ENCODE measurements at places on chromosomes 6 and 20.

DNA sequence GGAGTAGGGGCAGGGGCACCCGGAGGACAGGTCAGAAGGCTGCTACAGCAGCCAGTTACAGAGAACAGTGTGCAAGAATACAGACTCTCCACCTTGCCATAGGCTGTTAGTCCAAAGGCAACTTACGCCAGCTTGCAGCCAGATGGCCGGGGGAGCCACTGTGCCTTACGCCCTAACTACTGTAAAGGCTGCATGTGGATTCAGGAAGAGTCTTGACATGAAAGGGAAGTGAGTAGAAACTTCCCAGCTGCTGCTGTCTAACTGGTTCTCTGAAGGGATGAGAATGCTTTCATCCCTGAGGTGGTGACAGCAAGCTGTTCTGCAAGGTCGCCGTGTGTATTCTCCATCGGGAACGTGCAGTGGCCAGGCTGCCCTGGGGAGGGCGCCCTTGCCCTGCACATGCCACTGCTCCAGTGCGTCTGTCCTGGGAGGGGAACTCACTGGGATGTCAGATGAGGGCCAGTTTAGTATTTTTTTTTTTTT is 46.1 kb downstream of the LYRM4 start:
- DNase-seq, result no peak

- no peak for DNase-seq
Measured at GRCh38 chr6:1365686-1366085, 23.7 kb upstream of the FOXF2 start.

DNA sequence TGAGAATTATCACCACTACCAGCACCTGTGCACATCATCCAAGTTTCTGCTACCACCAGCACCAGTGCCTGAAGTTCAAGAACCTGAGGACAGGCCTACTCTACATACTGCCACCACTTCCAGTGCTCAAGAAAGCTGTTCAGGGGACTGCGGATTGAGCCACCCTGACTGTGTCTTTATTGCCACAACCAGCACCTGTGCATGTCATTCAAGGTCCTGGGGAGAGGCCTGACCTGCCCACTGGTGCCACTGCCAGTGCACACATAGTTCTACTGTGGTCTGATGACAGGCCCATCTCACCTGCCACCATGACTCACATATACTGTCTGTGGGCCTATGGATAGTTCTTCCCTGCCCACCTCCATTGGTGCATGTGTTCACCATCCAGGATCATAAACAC is 559.4 kb downstream of the COL12A1 start:
- no peak for DNase-seq

DNA sequence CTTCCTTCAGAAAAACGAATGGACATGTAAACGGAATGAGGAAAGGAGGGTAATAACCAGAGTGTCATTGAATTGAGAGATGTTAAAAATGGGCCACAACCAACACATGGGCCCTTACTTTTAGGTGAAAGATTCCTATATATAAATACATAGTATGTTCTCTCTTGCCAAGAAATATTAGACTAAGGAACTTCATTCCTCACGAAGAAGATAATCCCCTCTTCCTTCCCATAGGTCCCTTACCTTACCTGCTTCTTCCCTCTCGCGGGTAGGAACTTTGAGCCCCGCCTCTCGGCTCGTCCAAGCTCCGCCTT is 295 bp upstream of the TBC1D22B start:
- DNase-seq, result no peak

DNA sequence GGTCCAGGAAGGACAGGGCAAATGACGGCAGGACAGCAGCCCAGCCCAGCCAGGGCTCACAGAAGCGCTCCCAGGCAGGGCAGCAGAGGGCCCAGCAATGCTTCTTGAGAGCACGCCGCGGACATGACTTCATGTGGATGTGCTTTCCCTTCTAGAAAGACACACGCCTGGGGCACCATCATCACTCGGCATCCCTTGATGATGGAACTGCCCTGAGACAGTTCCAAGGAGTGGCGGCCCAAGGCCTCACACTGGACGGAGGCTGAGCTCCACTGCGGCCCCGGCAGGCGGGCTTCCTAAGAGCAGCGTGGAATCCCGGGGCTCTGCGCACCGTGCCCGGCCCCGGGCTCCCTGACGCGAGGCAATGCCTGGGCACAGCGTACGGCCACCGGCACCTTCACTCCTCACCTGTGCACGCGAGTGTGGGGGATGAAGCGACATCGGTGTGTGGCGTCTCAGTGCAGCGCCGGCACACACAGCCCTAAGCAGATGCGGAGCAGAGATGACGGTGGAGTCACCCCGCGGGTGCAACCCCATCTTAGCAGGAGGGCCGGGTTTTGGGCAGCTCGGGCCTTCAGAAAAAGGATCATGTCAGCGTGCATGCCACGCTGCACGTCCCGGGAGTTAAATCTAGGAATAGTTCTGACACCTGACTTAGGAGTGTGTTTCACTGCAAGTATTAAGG is 86.6 kb downstream of the THBS2 start:
- DNase-seq, result no peak

DNA sequence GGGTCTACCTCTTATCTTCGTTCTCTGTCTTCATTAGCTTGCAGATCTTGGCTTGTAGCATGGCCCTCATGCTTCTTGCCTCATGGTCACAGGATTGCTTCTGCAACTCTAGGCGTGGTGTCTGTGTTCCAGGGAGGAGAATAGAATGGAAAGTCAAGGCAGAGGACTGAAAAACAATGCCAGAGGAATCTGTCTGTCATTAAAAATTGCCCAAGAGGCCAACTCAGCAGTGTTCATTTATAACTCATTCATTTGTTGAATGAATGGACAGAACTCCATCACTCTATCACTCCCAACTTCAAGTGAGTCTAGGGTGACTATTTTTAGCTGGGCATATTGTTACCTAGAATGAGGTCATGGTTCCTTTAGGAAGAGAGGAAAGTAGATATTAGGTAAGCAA is 179.6 kb downstream of the UST start:
- no peak for DNase-seq

- no peak for DNase-seq
Measured at GRCh38 chr20:2840967-2841531, 504 bp downstream of the VPS16 start.

DNA sequence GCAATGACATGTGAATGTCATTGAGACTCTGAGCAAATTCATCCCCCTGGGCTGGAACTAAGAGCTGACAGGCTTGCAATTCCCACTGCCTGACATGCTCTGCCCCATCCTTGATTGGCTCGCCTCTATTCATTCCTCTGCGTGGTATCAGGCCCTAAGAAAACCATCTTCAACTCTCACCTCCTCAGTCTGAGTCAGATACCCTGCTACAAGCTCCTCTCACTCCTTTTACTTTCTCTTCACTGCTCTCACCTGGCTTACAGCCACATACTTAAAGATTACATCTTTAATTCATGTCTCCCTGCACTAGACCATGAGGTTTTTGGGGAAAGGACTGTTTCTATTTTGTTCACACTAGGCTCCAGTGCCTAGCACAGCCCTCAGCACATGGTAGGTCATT is 131.6 kb downstream of the KIF6 start:
- DNase-seq, result no peak

- DNase-seq, result peak; percentile 79
Measured at GRCh38 chr6:161369339-161369738, 95.5 kb upstream of the AGPAT4 start.

- peak; percentile 97 for DNase-seq
Measured at GRCh38 chr6:30212865-30213666, at the start of gene TRIM26. TRIM26 (minus strand) TSS chr6:30213406; CDS start chr6:30199103, 14,303 bp downstream.

DNA sequence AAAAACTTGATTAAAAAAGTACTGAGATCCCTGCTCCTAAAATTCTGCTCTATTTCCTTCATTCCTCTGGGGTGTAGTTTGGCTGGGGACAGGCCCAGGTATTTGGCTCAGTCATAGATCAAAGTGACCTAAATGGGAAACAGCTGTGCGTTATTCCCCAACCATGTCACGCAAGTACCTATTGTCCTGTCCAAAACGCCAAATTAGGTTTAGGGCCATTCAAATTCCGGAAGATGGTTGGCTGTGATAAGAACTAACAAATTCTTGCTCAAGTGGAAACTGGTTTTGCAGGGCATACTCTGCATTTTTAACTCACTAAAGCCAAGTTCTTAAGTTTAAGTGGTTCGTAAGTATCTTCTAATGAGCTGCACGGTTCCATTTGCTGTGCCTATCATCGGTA is 147.6 kb upstream of the TMEM170B start:
- no peak for DNase-seq

GRCh38 chr6:113833537-113833936 is 23.6 kb upstream of the MARCKS start:
- no peak for DNase-seq

DNA sequence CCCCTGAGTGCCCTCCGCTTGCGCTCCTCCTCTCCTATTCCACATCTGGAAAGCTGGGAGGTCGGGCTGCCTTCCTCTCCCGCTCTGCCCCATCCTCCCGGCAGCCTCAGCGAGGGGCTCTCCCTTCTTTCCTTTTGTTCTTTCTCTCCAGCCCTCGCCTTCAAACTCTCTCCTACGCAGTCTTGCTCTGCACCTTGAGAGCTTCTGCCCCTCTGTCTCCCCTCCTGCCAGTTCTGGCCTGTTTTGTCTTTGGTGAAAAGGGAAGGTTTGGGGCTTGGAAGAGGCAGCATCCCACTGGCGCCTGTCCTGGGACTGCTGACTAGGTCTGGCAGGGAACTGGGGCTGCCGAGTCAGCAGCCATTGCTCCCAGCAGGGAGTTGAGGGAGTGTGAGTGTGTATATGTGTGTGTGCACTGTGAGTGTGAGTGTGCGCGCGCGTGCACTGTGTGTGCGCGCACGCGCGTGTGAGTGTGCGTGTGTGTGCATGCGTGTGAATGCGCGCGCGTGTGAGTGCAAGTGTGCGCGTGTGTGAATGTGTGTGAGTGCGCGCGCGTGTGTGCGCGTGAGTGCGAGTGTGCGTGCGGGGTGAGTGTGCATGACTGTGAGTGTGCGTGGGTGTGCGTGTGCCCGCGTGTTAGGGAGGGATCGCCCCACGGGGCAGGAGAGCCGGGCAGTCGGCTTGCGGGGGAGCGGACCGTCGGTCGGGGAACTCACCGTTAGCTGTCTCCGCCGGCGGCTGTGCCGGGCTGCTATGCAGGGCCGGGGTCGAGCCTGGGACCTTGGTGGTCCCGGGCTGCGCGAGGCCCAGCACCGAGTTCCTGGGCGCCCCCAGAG is 523 bp downstream of the CPXM1 start:
- DNase-seq, result no peak

DNA sequence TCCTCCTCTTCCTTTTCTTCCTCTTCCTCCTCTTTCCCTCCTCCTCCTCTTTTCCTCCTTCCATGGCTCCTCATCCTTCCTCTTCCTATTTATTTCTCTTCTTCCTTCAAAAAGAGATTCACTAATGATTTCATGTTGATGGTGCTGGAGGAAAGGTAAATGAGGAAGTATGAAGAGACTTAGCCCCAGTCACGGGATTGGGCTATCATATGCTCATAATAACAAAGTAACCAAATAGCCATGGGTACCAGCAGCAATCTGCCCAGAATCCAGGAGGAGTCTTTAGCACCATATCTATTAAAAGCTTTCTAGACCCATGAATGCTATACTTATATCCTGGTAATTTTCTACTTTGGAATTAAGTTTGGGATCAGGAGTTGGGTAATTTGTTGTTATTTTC is 910.9 kb upstream of the MAP3K7 start:
- DNase-seq, result no peak

GRCh38 chr20:6780433-6781190 is 13.1 kb downstream of the BMP2 start:
- no peak for DNase-seq

GRCh38 chr6:123928529-123928928 is 124.9 kb downstream of the NKAIN2 start:
- DNase-seq, result no peak

DNA sequence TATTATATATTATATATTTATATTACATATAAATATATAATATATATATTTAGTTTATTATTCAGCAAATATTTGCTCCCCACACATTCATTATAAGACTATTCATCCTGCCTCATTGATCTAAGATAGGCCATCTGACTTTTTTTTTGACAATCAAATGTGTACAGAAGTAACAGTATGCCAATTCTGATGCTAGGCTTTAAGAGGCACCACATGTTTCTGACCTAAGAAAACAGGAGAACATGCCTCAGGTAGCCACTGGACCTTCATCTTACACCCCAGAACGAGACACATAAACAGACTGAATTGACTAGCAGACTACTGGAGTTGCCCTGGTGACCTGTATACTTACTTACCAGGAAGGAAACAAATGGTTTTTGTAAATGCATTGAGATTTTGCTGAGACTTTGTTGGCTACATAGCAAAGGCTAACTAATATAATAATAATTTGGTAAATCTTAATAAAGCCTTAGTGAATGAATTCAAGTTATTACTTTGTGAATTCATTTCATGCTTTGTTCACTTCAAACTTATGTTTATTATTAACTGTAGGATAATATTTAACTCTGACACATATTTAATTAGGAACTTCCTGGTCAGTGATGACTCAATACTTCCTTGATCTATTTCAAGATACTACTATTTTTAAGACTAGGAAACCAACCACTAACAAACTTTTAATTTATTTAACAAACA is 13.4 kb upstream of the MYO6 start:
- no peak for DNase-seq

- no peak for DNase-seq
Measured at GRCh38 chr6:63353286-63353630, 33.5 kb upstream of the LGSN start.

DNA sequence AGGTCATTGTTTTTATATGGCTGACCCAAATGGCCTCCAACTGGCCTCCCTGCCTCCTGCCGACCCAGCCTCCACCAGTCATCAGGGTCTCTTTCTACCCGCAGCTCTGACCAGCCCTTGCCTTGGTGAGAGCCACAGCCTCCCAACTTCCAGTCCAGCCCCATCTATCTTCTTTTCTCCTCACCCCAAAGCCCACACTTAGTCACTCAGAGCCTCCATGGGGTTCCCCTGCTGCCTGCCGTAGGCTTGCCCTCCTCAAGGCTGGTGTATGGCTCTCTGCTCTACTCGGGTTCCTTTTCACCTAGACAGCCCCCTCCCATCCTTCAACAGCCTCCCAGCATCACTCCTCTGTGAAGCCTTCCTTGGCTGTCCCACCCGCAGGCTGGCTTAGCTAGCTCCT is 18.2 kb downstream of the TCF15 start:
- DNase-seq, result no peak

GRCh38 chr20:11687546-11688292 is 230.0 kb upstream of the BTBD3 start:
- DNase-seq, result no peak

- DNase-seq, result no peak
Measured at GRCh38 chr6:34049395-34050342, 96.2 kb downstream of the GRM4 start.

DNA sequence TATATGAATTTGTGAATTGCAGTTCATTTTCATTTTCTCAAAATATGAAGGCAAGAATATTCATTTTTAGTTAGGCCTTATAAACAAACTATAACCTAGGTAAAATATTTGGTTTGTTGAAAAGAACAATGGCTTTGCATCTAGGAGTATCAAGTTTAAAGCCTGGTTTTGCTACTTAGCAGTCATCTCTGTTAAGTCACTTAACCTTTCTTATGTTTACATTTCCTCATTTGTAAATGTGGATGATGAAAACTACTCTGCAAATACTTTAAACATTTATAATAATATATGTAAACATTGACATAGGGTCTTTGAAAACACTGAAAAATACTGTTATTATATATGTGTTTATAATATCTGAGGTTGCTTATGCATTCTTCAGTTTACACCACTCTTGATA is 135.5 kb downstream of the CENPW start:
- DNase-seq, result no peak

GRCh38 chr6:73484438-73484837 is 22.9 kb downstream of the MTO1 start:
- DNase-seq, result no peak
